ENCODE measurements at places on chromosomes 3 and 15. TPM values are rescaled to one million over a fixed set of nuclear protein-coding genes. Genes with fewer than 3 reads are reported as not detected.

Gene KCNMB2
- not detected for total RNA-seq

Gene SLC15A2
- total RNA-seq = 21.8 TPM

Gene CCDC13
- 12.5 TPM for total RNA-seq

Gene GOLGA8H
- total RNA-seq = 8.7 TPM

Gene UBE3A
- total RNA-seq = 86.5 TPM

Gene DNAJC19
- 28.1 TPM for total RNA-seq

Gene ALDH1L1
- total RNA-seq = 67.5 TPM

Gene POLQ
- 7.7 TPM for total RNA-seq

Gene TP63
- 10.5 TPM for total RNA-seq

Gene ACAN
- total RNA-seq = 6.6 TPM

Gene USP50
- total RNA-seq = 8.7 TPM

Gene GOLGA6A
- 42.4 TPM for total RNA-seq

Gene C3orf80
- 0.63 TPM for total RNA-seq

Gene PRSS50
- 6.2 TPM for total RNA-seq

Gene C3orf22
- 33.0 TPM for total RNA-seq

Gene PLSCR5
- not detected for total RNA-seq

Gene CPA3
- 0.71 TPM for total RNA-seq

Gene TRPM1
- total RNA-seq = 4.4 TPM

Gene GOLGA8N
- total RNA-seq = 61.0 TPM

Gene RTP3
- 1.1 TPM for total RNA-seq

Gene DPPA2
- total RNA-seq = 6.6 TPM

All from testis (tissue), 5 donors.